CD14-positive monocyte (primary cell): ENCODE measurements at places on chromosomes 3 and 15.

DNA sequence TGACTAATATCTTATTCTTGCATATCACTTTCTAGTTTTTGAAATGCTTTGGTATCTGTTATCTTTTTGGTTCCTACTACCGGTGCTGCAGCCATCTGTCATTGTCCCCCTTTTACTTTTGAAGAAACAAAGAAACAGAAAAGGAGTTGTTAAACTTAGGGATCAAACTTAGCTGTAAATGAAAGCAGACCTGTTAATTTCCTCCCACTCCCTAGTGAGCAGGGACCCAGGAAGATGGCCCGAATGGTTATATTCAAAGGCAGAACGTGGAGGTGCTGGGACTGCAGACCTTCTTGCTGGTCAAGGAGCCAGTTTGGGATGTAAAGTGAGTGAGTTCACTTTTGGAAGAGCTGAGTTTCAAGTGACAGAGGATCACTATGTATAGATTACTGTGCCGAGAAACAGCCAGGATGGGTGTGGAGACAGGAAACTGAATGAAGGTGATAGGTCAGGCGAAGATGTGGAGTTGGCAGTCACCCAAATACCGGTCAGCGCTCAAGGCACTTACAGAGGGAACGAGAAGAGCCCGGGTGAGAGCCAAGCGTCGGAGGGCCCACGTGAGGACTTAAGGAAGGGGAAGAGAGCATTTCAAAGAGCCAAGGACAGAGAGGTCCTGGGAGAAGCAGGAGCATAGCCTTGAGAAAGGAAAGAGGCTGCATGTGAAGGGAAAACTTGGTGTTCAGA is 20.1 kb downstream of the KBTBD8 start:
- DNase-seq = no peak

GRCh38 chr15:97456521-97457202 is 503.8 kb upstream of the ARRDC4 start:
- DNase-seq = no peak

DNA sequence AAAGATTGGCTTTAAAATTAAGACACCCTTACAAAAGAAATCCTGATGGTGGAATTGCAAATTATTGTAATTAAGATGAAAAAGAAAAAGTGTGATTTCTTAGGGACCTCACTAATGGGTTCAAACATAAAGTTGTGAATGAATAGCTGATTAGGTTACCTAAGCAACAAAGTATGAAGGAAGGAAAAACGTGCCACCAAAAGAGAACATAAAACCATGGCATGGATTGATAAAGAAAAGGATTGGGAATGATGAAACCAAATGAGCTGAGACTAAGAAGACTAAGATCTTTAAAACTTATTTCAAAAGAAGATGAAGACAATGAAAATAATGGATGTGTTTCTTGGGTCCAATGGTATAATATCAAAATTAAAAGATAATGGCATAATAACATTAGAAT is 32.2 kb upstream of the GUCA1C start:
- DNase-seq = no peak

DNA sequence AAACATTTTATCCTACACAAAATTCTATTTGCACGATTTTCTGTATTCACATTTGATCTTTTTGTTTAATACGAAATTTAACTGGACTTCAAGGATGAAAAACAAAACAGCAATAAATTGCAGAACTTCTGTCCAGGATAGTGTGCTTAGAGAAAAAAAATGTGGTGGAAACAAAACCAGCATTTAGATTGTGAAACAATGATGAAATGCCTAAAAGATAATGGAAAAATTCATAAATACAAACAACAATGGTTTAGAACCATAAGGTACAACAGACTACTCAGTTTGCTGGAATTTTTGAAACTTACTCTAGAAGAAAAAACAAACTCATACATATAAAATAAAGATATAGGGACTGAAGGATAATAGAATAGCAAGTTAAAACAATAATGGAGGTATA is 234.0 kb downstream of the BCHE start:
- DNase-seq = no peak

DNA sequence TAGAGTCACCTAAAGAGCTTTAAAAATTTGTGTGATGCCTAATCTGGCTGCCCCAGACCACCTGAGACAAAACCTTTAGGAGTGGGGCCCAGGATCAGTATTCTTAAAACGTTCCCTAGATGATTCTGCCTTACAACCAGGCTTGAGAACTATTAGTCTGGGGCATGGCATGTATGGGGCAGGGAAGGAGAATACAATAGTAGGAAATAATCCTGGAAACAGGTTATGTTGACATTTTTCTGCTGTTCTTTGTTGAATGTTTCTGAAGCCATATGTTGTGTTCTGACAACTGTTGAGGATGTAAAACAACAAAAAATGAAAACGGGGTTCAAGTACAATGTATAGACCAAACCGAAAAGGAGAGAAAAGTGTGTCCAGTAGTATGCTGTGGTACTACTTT is 2.9 kb downstream of the GTF2E1 start:
- DNase-seq = no peak

DNA sequence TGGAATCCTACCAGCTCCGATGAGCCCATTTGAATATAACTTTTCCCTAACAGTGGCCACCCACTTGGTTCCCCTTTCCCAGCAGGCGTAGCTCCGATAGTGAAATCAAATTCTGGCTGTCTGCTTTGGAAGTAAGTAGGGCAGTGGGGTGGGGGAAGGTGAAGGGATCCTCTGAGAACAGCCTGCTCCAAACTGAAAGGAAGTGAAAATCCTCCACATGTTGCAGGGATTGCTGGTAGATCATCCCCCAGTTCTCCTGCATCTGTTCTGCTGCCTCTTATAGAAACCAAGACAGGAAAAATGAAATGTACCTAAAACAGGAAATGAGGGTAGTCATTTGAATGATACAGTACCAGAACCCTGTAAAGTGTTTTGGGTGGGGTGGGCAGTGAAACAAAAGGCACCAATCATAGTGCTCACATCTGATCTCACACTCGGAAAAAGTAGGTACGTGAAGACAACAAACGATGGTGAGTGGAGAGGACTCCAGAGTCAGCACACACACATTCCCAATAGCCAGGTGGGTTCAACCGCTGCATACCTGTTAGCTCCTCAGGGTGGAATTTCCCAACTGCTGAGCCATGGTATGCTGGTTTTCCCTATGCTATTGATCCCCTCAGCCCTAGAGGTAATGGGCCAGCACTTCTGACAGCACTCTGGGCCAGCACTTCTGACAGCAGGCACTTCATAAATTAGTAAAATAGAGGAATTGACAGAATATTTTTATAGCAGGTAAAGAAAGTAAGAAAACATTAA is 304.9 kb upstream of the ADAMTS9 start:
- DNase-seq = no peak

GRCh38 chr15:48930735-48931134 is 33.0 kb downstream of the SHC4 start:
- no peak for DNase-seq

- no peak for DNase-seq
Measured at GRCh38 chr15:89243046-89243690, 611 bp upstream of the FANCI start.

GRCh38 chr15:81633889-81634288 is 259.9 kb upstream of the TMC3 start:
- no peak for DNase-seq

- no peak for DNase-seq
Measured at GRCh38 chr15:27238209-27238608, 267.2 kb downstream of the GABRG3 start.

GRCh38 chr3:50211930-50212329 is 6.9 kb downstream of the SLC38A3 start:
- no peak for DNase-seq

- DNase-seq = no peak
Measured at GRCh38 chr3:4438296-4438695, 28.8 kb downstream of the SUMF1 start.

- DNase-seq = no peak
Measured at GRCh38 chr15:27091270-27091940, 120.4 kb downstream of the GABRG3 start.

DNA sequence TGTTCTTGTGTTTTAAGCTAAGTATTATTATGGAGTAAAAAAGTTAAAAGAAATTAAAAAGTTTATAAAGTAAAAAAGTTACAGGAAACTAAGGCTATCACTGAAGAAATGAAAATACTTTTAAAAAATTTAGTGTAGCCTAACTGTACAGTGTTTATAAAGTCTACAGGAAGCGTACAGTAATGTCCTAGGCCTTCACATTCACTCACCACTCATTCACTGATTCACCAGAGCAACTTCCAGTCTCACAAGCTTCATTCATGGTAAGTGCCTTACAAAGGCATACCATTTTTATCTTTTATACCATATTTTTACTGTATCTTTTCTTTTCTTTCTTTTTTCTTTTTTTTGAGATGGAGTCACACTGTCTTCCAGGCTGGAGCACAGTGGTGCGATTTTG is 40.7 kb upstream of the SCN5A start:
- DNase-seq = no peak

DNA sequence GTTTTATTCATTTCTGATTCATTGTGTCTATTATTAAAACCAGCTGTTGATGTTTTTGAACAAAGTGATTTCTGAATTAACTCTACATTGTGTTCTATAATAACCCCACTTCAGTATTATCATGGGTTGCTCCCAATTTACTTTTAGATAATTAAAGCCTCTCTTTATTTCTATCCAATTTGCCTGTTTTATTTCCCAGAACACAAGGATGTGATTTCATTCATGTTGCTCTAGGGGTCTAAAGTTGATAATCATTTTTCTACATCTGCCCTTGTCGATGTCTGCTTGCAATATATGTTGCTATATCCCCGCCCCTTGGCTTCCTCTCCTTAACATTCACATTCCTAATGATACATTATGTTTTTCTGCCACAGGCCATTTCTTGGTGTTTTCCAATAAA is 747.3 kb downstream of the CADM2 start:
- DNase-seq = no peak

GRCh38 chr3:179745079-179745478 is 92.2 kb downstream of the USP13 start:
- no peak for DNase-seq

- DNase-seq = no peak
Measured at GRCh38 chr15:71810256-71811035, at the start of gene NR2E3. Gene NR2E3 (plus strand): TSS chr15:71810554. CDS start chr15:71810744, 190 bp downstream.

- no peak for DNase-seq
Measured at GRCh38 chr15:75371901-75372688, 3.7 kb upstream of the MAN2C1 start.

DNA sequence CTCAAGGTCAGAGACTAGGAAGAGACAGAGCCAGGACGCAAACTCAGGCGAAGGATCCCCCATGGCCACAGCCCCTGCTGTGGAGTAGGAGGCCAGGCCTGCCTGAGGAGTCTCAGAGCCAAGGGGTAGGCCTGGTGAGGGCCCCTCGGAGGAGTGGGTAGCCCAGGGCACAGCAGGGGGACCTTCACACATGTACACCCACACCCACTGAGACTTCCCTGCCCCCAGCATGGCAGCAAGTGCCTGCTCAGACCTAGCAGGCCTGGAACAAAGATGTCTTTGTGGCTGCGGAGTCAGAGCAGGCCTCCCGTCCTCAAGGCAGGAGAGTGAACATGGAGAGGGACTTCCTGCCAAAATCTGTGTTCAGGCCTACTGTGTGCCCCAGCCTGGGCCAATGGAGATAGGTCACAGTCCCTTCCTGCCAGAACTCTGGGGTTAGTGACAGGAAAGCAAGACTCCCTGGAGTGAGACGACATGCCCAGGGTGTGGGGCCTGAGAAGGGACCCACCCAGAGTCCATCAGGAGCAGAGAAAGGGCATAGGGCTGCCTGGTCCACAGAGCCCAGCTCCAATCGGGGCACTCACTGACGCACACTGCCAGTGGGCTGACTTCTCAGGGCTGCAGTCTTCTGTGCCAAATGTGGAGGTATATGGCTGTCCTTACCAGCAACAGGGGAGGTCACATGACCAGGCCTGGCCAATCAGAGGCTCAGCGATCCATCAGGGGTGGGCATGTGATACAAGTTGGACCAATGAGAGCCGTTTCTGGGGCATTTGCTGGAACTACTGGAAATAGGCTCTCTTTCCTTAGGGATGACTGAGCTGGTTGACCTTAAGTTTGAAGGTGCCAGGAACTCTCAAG is 2.3 kb downstream of the GRIP2 start:
- DNase-seq = no peak

- DNase-seq = no peak
Measured at GRCh38 chr3:63179862-63180522, 98.1 kb upstream of the SYNPR start.

DNA sequence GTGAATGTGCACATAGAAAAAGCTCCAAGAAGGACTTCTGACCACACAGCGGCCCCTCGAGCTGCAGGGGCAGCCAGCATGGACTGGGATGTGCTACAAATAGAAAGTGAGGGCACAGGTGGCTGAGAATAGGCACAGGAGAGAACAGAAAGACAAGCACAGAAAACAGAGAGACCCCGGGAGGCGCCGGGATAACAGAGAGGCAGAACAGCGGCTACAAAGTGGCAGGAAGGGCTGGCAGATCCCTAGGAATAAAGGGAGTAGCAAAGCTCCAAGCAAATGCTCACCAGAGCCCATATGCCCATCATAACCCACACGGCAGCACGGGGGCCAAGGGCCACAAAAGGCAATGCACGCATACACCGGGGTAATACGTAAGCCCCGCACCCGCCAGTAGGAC is 201.7 kb upstream of the NSMCE3 start:
- no peak for DNase-seq

- no peak for DNase-seq
Measured at GRCh38 chr3:161552984-161553560, 56.5 kb downstream of the OTOL1 start.

DNA sequence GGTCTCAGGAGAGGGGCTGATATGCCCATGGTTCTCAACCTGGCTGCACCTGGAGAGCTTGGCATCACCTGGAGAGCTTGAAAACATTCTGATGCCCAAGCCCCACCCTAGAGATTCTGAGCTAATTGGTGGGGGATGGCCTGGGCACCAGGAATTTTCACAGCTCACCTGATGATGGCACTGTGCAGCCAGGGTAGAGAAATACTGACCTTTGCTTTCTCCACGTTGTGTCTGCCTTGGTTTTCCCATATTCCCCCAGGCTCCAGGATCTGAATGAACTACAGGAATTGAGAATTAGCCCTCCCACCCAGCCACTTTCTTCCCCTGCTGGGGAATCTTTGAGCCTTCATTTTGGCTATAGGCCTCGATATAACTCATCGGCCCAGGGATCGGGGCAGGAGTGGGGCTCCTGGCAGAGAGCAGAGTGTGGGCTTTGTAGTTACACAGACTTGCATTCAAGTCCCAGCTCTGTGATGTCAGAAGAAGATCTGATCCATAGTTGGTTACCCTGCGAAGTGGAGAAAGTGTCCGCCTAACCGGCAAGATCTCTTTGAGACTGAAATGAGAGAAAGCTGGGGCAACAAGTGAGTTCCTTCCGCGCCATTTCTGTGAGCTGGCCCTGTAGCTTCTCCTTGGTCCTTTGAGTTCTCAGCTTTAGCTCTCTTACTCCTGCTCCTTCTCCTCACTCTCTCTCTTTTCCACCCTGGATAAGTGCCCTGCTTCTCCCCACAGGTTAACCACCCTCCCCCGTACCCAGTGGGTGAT is 33.1 kb upstream of the UBE2Q2 start:
- DNase-seq = no peak

GRCh38 chr3:125140818-125141595 is 71.5 kb downstream of the SLC12A8 start:
- no peak for DNase-seq

- no peak for DNase-seq
Measured at GRCh38 chr3:185583925-185584324, 2.2 kb upstream of the SENP2 start.

GRCh38 chr3:180828001-180828720 is 84.3 kb upstream of the FXR1 start:
- no peak for DNase-seq
